ENCODE measurements at places on chromosomes 4 and X. TPM values are rescaled to one million over a fixed set of nuclear protein-coding genes. Genes with fewer than 3 reads are reported as not detected.

Gene MEPE
- total RNA-seq: 0.07 TPM

Gene PFKFB1
- total RNA-seq: not detected

Gene RASSF6
- 0.02 TPM for total RNA-seq

Gene RNF212
- 25.2 TPM for total RNA-seq

Gene ALAS2
- not detected for total RNA-seq

Gene RHOXF1
- not detected for total RNA-seq

Gene TMSB15B
- 34.3 TPM for total RNA-seq

Gene SERPINA7
- total RNA-seq: not detected

All from M059J (cell line).